ENCODE measurements at places on chromosomes 13 and 19.

- no peak for DNase-seq
Observed at GRCh38 chr13:32432856-32433255, 4.9 kb upstream of the N4BP2L1 start.

DNA sequence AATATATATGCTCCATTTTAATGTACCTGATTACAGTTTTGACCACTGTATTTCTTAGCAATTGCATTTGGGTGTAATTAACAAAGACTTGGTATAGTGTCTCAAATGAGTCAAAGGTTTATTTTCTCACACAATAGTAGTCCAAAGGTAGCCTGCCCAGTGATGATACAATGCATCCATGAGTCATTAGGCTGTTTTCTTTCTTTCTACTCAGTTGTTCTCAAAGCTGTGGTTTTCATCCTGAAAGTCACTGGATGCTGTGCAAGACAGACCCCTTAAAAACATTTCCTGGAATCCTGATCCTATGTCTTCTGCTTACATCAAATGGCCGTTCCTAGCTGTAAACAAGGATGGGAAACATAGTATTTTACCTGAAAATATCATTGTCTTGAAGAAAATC lies 651.2 kb upstream of the MIR17HG start:
- DNase-seq = no peak

- no peak for DNase-seq
Observed at GRCh38 chr13:43180036-43180660, 156.8 kb downstream of the DNAJC15 start.

DNA sequence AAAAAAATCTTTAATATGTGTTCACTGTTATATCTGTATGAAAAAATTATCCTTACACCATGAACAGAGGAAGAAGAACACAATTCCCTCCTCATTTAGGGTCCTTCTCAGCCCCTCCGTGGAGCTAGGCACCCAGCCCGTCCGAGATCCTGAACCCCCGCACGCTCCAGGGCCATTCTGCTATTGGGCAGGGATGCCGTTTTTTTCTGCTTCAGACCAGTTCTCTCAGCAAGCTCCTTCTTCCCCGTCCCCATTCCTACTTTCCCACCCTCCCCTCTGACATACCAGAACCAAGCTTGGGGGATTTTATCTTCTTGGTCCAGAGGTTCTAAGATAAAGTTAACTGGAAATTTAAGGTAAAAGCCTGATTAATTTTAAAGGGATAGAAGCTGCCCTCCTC lies 36.2 kb downstream of the ATP12A start:
- no peak for DNase-seq

DNA sequence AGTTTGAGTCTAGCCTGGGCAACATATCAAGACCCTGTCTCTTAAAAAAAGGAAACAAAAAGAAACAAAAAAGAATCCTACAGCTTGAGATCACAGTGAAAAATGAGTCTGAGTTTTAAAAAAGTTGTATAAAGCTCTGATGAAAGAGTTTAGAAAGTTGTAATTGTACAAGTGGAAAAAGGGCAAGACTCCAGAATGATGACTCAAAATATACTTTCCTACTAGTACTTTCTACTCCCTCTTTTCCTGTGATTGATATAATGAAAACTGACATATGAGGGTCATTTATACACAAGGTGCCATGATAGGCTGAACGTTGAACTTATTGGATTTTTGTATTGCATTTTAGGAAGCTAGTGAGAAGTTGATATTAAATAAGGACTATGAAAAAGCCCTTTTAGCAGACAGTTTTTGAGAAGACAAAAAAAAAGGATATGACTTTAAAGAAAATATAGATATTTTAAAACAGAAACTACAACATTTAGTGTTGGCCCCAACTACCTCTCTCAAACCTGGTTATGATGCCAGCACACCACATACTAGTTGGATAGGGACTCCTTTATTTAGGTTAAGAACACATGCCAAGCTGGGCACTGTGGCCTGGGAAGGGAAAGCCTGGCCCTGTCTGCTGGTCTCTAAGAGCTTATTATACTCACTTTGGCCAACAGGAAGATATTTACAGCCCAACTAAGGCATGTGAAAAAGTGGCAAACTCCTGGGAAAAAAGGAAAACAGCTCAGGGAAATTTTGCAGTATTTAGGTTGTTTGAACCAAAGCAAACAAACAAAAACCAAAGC lies 116.6 kb downstream of the KL start:
- DNase-seq = no peak
